ENCODE measurements at places on chromosomes 12 and 14.

GRCh38 chr14:89773151-89773550, 181.4 kb downstream of the EFCAB11 start:
- no peak for DNase-seq

DNA sequence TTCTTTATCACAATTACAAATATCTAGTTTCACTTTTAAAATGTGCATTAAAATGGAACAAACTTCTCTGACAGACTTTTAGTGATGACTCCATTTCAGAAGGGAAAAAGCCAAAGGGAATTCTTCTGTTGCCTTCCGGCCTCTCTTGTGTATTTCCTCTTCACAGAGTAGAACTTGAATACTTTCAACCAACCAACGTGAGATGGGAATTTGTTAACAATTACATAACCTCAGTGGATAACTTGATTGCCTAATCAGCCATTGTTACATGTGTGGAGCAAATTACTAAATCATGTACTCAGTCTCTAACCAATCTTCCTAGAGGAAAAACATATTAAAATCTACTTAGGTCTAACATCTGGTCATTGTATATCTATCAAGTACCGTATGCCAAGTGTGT, 291.1 kb downstream of the SYT1 start:
- DNase-seq = no peak

DNA sequence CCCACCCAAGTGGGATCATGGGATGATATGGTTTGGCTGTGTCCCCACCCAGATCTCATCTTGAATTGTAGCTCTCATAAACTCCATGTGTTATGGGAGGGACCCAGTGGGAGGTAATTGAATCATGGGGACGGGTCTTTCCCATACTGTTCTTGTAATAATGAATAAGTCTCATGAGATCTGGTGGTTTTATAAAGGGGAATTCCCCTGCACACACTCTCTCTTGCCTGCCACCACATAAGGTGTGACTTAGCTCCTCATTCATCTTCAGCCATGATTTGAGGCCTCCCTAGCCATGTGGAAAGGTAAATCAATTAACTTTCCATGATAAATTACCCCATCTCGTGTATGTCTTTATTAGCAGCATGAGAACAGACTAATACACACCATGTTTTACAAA, 109.2 kb downstream of the IGF1 start:
- DNase-seq = peak; percentile 6

- no peak for DNase-seq
Observed at GRCh38 chr14:92247341-92247740, 75.6 kb upstream of the SLC24A4 start.

DNA sequence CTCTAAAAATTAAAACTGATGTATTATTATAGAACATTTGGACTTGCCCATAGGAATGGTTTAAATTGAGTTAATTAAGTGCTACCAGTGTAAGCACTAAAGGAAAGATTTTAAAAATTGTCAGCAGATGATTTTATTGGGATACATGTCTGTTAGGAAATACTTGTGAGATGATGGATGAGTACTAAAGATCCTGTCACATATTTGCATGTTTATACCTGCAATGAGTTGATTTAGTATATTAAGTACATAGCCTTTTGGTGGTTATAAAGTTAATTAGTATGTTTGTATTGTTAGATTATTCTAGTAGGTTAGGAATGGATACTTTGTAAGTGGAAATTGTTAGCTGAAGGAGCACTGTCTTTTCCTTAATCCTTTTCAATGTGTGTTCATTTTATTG, 67.2 kb downstream of the CCDC91 start:
- DNase-seq = no peak

- DNase-seq = no peak
Observed at GRCh38 chr12:39341179-39341578, 101.7 kb downstream of the KIF21A start.

DNA sequence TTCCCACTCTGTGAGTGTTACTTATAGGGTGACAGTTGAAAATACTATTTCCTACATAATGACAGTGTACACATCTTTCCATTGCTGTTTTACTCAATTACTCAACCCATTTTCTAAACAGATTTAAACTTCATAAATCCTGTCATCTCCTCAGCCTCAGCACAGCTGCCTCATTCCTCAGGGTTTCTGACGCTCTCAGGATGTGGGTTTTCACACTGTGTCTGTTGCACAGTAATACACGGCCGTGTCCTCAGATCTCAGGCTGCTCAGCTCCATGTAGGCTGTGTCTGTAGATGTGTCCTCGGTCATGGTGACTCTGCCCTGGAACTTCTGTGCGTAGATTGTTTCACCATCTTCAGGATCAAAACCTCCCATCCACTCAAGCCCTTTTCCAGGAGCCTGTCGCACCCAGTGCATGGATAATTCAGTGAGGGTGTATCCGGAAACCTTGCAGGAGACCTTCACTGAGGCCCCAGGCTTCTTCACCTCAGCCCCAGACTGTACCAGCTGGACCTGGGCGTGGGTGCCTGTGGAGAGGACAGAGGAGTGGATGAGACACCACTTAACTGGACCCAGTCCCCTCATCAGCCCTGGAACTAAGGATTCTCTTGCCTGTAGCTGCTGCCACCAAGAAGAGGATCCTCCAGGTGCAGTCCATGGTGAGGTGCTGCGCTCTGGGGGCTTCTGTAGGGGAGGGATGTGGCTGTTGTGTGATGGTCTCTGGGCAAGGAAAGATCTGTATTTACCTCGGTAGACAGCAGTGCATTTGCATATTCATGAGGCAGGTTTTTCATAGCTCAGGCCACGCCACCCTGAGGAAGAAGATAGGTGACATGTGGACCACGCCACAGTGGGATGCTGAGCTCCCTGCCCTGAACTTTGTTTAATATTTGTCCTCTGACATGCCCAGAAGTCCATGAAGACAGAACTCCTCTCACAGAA, 750.2 kb downstream of the TMEM121 start:
- DNase-seq = no peak

GRCh38 chr14:103736546-103737431, 21.2 kb downstream of the ZFYVE21 start:
- DNase-seq = no peak

GRCh38 chr14:85599939-85600338, 70.0 kb downstream of the FLRT2 start:
- DNase-seq = no peak

DNA sequence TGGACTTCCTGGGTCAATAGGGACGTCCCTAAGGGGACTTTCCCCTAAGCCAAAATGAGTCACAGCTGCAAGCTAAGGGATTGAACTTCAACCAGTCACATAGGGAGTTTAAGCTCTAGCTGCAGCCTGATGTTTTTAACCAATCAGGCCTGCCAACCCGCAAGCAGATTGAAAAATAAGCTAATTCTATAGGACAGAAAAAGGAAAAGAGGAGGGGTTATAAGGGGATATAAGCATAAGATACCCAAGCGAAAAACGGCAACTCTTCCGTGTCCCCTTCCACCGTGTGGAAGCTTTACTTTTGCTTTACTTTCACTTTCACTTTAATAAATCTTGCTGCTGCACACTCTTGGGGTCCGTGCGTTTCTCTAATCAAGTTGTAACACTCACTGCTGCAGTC, 24.4 kb downstream of the ATP23 start:
- DNase-seq = no peak

All from stimulated activated naive CD8-positive, alpha-beta T cell treated with anti-CD3 and anti-CD28 coated beads, Interleukin-15, Interleukin-2, amounts not matched to agents 100 U/mL and 50 U/mL, for 24 hours (primary cell).